ENCODE measurements at places on chromosomes 5 and 9.

- DNase-seq = no peak
These were observed 1.8 kb downstream of the SURF6 start for GRCh38 chr9:133334161-133334560.

GRCh38 chr5:127832067-127832466, 128.9 kb downstream of the CCDC192 start:
- no peak for DNase-seq

DNA sequence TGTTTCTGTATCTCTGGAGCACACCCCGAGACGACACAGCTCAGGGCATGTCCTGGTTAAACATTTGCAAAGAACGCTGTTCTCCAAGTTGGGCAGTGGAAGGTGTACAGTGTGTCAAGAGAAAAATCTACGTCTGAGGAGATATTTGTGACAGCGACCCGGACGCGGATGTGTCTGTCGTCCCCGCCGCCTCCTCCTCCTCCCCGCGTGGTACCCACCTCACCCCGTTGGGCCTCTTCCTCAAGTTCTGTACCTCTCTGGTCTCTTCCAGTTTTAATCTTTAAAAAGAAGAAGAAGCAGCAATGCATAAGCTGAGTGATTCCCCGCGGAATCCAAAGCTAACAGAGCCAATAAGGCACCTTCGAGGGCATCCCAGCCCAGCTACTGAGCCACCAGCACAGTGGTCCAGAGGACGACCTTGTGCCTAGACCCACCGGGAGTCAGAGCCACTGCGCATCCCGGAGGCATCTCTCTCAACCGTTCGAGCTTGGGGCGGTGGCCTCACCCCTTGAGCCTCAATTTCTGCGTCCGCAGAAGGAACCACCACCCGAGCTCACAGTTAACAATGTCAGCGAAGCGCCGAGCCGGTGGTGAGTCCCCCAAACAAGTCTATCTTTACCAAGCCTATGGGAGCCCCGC, 467 bp downstream of the C9orf78 start:
- DNase-seq = no peak

DNA sequence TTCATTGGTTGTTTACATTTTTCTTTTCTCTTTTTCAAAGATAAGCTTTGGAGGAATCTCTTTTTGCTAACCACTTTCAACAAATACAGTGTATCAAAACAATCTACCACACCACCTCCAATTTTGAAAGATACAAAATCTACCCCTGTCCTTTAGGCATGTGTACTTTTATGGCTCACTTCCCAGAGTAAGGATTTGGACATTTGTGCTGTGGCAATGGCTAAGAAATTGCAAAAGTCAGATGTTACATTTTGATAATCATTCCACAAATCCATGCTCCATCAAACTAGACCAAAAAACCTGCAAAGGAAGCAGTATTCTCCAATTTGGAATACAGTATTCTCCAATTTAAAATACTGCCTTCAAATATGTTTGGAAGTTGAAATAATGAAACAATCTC, 204.9 kb downstream of the MCTP1 start:
- no peak for DNase-seq

DNA sequence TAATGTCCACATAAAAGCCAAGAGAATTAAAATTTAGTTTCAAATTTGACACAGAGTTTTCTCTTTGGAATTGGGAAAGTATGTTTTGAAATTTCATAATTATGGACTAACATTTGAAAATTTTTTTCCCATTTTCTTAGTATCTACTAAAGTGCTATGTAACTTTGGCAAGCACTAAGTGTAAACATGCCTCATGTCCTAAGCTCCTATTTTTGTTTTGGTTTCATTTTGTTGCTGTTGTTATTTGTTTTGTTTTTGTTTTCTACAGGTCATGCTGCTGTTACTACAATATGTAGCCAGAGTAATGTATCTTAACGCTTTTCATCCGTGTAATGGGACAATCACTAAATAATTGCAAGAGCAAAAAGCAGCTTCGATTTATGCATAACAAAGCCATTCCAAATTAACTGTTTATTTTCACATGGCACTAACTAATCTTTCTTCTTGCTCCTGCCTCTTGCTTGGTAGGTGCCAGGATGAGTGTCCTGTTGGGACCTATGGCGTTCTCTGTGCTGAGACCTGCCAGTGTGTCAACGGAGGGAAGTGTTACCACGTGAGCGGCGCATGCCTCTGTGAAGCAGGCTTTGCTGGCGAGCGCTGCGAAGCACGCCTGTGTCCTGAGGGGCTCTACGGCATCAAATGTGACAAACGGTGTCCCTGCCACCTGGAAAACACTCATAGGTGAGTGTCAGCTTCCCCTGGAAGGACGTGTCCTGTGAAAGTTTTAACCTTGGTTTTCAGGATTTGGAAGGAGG, 107.3 kb upstream of the PRRC1 start:
- DNase-seq = no peak

DNA sequence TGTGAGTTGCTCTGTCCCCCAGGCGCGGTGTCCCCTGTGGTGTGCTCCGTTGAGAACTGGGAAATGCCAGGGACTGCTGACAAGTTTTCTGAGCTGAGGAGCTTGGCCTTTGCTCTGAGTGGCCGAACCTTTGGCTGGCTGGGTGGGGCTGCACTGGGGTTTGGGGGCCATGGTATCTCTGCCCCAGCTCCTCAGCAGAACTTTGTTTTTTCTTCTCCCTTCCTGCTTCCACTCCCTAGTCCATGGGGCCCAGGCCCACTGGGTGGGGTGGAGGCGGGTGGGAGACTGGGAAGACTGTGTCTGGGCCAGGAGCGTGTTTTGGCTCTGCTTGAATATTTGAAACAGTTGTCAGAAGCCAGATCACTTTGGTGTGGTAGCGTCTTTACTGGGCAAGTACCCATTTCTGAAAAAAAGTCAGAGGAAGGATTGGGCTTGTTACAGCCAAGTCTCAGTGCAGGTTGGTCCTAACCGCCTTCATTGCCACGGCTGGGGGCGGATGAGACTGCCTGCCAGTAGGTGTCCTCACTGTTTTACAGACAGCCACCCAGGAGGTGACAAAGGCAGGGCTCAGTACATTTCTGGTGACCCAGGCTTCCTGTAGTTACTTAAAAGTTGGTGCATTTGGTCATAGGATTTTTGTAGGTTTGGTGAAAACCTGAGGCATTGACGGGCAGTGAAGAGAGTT, 92.7 kb downstream of the DAB2IP start:
- DNase-seq = peak; percentile 1
